ENCODE measurements at places on chromosomes 2 and 18. TPM values are rescaled to one million over a fixed set of nuclear protein-coding genes. Genes with fewer than 3 reads are reported as not detected.

- no peak for DNase-seq
Observed at GRCh38 chr2:232235716-232236115, 142.8 kb upstream of the ALPP start.

- DNase-seq, result no peak
Observed at GRCh38 chr2:79387431-79387830, 125.4 kb upstream of the CTNNA2 start.

DNA sequence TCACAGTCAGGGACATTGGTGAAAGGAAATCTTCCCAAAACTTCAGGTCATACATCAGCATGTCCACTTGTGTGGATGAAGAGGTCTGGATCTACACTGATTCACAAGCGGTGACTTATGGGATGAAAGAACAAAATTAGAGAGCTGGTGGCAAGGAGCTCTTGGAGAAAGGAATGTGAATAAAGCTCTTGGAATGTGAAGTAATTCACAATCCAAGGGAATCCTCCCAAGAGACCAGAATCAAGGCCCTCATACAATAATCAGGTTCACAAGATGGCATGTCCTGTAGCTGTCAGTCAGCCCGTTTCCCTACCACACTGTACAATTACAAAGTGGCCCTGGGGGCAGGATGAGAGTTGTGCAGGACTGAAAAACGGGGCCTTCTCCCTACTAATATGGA, 96.2 kb downstream of the MRPS9 start:
- no peak for DNase-seq

- DNase-seq, result no peak
Observed at GRCh38 chr2:234256516-234256915, 206.0 kb downstream of the SPP2 start.

PSMA8 gene
- total RNA-seq, result 0.73 TPM

DNA sequence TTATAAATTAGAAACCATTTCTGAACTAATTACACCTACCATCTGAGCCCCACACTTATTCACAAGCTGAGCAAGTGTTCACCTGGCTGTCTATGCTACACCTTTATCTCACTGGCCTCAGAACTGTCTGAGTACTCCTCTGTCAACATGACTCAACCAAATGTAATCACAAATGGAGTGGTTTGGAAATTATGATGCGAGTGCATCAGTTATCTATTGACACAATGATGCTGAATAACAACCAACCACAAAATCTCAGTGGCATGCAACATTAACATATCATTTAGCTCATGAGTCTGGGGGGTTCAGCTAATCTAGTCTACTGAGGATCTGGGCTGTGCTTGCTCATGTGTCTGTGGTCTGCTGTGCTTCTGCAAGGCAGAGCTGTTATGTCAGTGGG, 184.2 kb upstream of the NXPH2 start:
- DNase-seq, result no peak

MC5R gene
- not detected for total RNA-seq

TRMT61B gene
- total RNA-seq, result 18.9 TPM

LHCGR gene
- total RNA-seq, result not detected

DNA sequence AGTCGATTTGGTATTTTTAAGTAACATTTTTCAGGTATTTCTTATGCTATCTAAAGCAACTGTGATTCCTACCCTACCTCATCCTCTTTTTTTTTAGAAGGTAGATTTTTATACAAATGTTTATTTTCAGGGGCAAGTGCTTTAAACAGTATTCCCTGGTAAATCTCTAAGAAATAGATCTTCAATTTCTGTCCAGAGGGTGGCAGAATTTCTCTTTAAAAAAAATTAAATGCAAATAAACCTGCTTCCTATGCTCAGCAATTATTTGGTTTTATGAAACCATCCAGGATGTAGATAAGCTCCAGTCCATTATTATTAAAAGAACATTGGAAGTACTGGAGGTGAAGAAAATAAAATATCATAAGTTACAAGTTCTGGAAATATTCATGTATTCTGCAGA, 191.9 kb downstream of the MYO3B start:
- no peak for DNase-seq

DNA sequence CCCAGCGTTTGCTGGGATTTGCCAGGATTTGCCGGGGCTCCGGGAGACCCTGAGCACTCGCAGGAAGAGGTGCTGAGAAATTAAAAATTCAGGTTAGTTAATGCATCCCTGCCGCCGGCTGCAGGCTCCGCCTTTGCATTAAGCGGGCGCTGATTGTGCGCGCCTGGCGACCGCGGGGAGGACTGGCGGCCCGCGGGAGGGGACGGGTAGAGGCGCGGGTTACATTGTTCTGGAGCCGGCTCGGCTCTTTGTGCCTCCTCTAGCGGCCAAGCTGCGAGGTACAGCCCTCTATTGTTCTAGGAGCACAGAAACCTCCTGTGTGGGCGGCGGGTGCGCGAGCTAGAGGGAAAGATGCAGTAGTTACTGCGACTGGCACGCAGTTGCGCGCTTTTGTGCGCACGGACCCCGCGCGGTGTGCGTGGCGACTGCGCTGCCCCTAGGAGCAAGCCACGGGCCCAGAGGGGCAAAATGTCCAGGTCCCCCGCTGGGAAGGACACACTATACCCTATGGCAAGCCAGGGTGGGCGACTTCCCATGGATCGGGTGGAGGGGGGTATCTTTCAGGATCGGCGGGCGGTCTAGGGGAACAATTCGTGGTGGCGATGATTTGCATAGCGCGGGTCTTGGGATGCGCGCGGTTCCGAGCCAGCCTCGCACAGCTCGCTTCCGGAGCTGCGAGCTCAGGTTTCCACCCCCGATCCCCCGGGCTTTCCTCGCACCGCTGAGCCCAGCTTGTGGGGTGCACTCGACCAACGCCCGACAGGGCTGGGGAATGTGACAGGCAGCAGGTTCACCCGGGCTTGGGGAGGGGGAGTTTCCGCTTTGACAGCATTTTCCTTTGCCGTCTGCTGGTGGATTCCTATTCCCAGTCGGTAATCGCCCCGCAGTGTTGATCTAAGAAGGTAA, 2.8 kb downstream of the ONECUT2 start:
- peak; percentile 71 for DNase-seq

DNA sequence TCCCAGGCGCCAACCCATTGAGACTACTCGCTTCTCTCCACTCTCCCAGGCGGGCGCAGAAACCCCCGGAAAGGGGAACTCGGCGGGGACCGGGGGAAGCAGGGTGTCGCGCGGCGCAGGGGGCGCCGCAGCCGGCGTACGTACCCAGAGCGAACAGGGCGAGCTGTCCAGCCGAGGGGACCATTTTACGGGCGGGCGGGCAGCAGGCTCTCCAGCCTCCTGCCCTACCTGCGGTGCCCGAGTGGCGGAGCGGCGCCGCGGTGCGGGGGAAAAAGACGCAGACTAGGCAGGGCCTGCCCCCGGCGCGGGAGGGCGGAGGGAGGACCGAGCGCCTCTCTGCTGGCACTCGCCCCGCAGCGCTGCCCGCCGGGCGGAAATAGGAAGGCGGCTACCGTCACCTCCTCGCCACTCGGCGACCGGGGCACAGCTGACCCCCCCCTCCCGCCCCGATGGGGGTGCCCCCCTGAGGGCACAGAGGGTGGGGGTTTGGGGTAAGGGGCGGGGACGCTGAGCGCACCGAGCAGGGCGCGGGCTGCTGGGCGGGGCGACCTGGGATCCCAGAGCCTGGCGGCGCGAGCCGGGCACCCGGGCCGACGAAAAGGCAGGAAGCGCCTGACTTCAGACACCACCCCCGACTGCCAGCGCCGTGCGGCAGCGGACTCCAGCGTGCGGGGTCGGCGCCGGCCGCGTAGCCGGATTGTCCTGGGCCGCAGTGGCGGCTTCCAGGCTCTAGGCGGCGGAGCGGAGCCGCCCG, at the start of gene TGFA:
Gene TGFA, minus strand, starts transcription at position 243 of the 754 bp plus-strand sequence. Its CDS starts 59 bp downstream, at position 184.
- DNase-seq, result peak; percentile 88

TMEFF2 gene
- total RNA-seq, result not detected

DNA sequence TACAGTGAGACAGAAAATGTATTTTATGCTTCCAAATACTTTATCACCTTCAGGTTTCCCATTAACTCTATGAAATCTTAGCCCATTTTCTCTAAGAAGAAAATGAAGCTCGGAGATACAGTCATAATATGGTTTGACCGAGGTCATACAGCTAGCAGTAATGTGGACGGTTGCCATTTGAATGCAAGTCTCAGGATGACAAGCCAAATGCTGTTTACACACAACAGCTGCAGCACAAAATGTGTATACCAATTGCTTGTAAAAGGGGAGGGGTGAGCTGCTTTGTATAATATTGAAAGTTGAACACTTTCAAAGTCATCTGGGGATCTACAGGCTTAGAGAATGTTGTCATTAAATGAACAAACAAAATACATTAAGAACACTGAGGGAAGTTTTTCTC, 93.8 kb upstream of the FSIP2 start:
- no peak for DNase-seq

UCN gene
- total RNA-seq, result 1.6 TPM

- no peak for DNase-seq
Observed at GRCh38 chr2:95300450-95300849, 3.3 kb downstream of the KCNIP3 start.

- no peak for DNase-seq
Observed at GRCh38 chr2:186907897-186908296, 58.9 kb upstream of the ZSWIM2 start.

RAPH1 gene
- total RNA-seq, result 9.0 TPM

- no peak for DNase-seq
Observed at GRCh38 chr2:27175330-27175729, 26.5 kb downstream of the TCF23 start.

CYP1B1 gene
- total RNA-seq, result 40.4 TPM

CCDC102B gene
- total RNA-seq, result 3.5 TPM

- DNase-seq, result no peak
Observed at GRCh38 chr2:125857971-125858794, 797.8 kb upstream of the GYPC start.

OTOS gene
- not detected for total RNA-seq

- DNase-seq, result no peak
Observed at GRCh38 chr2:67499989-67500388, 102.9 kb downstream of the ETAA1 start.

ZBTB7C gene
- not detected for total RNA-seq

SKOR2 gene
- total RNA-seq, result not detected

GRCh38 chr18:7230626-7231349, at the start of gene LRRC30:
Gene LRRC30 (plus strand): TSS chr18:7231089. CDS start chr18:7231139, 50 bp downstream.
- DNase-seq, result no peak

DNA sequence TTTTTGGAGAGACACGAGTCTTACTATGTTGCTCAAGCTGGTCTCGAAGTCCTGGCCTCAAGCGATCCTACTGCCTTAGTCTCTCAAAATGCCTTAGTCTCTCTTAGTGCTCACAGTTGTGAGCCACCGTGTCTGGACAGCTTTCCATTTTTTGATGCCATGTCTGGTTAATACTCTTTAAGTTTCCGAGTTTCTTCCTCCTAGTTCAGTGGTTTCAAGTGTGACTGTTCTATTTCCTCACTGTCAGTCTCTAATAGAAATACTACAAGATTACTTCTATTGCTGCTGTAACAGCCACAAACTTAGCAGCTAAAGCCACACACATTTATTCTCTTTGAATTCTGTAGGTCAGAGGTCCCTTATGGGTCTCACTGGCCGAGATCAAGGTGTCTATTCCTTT, 125.1 kb upstream of the MGAT5 start:
- no peak for DNase-seq

GRCh38 chr2:167183931-167184330, 295.7 kb downstream of the XIRP2 start:
- no peak for DNase-seq

IL36B gene
- not detected for total RNA-seq

DNA sequence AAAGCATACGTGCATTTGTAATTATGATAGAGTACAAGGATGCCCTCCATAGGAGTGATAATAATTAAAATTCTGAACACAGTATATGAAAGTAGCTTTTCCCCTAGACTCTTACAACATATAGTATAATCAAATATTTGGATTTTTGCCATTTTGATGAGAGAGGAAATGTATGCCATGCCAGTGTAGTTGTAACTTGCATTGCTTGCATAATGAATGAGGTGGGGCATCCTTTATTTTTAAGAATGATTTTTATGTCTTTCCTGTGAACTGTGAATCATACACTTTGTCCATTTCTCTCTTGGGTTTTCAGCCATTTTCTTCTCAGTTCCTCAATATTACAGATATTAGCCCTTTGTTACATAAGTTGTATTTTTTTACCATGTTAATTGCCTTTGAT, 197.5 kb downstream of the SCG2 start:
- no peak for DNase-seq

DNA sequence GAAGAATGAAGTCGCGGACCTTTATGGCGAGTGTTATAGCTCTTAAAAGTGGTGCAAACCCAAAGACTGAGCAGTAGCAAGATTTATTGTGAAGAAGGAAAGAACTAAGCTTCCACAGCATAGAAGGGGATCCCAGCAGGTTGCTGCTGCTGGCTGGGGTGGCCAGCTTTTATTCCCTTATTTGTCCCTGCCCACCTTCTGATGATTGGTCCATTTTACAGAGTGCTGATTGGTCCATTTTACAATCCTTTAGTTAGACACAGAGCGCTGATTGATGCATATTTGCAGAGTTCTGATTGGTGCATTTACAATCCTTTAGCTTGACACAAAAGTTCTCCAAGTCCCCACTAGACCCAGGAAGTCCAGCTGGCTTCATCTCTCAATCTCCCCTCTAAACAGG, 36.3 kb upstream of the EN1 start:
- no peak for DNase-seq

ACVR1C gene
- total RNA-seq, result 2.3 TPM

CAPN14 gene
- total RNA-seq, result 1.0 TPM

DNA sequence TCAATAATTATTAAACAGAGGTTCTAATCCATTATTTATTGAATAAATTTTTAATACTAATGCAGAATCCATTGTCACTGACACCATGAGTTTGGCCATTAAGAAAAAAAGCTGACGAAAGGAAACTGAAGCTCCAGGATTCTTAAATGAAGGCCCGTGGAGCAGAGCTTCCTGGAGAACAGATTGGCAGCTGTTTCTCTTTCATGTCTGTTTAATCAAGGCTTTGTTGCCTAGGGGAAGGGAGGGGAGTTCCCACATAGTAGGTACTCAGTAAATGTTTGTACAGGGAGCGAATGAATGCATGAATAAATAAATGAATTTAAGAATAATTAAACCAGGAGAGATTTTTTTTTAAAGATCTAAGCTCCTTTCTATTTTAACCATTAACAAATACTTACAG, 315.1 kb upstream of the KLHL29 start:
- DNase-seq, result no peak

FNDC4 gene
- not detected for total RNA-seq

DNA sequence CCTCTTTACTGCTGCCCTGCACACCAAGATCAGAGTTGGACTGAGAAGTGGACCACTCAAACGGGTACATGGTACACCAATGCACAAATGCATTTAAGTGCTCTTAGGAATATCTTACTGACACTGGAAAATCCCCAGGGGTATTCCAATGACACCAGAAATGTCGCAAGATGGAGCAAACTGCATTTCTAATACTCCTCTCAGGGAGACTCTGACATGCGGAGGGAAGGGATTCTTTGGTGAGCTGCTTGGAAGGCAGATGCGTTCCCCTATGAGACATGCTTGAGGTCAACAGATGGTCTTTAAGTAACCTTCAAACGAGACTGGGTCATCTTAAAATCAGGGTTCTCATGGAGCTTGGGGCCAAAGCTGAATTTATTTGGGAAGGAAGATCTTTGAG, 521.8 kb upstream of the TCF4 start:
- no peak for DNase-seq

DNA sequence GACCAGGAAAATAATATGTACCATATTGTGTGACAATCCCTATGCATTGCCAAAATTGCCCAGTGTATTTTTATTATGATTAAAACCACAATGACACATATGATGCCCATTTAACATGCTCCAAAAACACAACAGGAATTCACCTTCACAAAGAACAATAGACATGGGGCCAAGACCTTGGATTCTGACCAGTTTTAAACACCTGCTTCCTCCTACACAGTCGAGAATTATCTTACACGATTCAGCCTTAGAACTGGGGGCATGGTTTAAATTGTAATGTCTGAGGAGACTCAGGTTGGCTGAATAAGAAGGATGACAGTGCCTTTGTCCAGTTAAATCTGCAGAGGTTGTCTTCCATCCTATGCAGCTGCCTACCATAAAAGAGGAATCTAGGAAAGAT, 212.7 kb downstream of the PLCL1 start:
- DNase-seq, result no peak
